ENCODE measurements at places on chromosomes 13 and 19.

GRCh38 chr13:27383104-27383921 is 41.1 kb upstream of the GTF3A start:
- no peak for DNase-seq

DNA sequence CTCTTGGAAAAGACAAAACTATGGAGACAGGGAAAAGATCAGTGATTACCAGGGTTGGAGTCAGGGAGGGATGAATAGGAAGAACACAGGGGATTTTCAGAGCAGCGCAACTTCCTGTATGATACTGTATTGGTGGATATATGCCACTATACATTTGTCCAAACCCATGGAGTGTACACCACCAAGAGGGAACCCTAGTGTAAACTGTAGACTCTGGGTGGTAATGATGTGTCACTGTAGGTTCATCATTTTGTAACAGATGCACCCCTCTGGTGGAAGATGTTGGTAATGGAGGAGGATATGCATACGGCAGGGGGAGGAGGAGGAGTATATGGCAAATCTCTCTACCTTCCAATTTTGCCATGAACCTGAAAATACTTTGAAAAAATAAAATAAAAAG is 68.1 kb downstream of the UFM1 start:
- DNase-seq: no peak

- DNase-seq: no peak
Measured at GRCh38 chr19:55400281-55401087, 7.1 kb downstream of the UBE2S start.

DNA sequence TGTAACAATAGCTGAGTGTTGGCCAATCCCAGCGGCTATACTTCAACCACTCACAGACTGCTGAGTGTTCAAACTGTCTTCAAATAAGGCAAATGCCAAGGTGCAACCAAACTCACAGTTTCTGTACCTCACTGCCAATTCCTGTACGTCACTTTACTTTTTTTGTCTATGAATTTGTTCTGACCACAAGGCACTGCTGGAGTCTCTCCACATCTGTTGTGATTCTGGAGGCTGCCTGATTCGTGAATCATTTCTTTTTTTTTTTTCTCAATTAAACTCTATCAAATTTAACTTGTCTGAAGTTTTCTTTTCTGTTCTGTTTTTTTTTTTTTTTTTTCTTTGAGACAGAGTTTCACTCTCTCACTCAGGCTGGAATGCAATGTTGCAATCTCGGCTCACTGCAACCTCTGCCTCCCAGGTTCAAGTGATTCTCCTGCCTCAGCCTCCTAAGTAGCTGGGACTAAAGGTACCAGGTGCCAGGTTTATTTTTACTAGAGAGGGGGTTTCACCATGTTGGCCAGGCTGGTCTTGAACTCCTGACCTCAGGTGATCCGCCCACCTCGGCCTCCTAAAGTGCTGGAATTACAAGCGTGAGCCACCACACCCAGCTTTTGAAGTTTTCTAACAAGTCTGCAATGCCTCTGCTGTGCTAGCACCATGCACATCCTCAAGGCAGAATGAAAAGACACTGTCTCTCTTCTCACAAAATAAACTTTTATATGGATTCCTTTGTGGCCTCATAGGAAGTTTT is 401.7 kb downstream of the IRS2 start:
- DNase-seq: peak; percentile 87

DNA sequence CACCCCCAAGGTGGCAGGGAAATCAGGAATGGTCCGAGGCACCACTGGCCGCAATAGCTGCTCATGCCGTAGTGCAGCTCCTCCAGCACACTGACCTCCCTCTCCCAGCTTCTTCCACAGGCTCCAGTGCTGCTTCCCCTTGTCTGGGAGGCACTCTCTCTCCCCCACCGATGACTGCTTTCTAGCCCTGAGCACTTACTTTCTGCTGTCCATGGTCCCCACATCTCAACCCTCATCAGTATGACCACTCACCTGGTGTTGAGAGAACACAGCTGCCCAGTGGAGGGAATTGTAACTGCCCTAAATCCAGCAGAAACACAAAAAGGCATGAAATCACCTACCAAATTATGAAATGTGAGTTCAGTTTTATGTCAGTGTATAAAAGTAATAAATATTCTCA is 28.9 kb upstream of the TPP2 start:
- no peak for DNase-seq

- no peak for DNase-seq
Measured at GRCh38 chr13:93726173-93726957, 499.8 kb downstream of the GPC6 start.

DNA sequence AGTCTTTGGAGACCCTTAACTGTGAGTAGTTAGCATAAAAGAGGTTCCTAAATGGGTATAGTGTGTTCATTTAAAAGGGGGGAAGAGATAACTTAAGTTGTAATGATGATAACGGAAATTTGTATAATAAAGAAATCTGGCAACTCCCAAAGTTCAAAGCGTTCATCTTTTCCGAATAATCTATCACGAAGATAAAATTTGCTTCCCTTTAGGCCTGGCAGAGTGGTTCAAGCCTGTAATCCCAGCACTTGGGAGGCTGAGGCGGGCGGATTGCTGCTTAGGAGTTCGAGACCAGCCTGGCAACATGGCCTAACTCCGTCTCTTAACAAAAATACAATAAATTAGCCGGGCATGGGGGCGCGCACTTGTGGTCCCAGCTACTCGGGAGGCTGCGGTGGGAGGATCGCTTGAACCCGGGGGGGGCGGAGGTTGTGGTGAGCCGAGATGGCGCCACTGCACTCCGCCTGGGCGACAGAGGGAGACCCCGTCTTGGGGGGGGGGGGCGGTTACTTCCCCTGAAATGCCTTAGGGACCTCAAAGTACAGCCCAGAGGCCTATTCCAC is 934 bp downstream of the N4BP2L2 start:
- DNase-seq: no peak

DNA sequence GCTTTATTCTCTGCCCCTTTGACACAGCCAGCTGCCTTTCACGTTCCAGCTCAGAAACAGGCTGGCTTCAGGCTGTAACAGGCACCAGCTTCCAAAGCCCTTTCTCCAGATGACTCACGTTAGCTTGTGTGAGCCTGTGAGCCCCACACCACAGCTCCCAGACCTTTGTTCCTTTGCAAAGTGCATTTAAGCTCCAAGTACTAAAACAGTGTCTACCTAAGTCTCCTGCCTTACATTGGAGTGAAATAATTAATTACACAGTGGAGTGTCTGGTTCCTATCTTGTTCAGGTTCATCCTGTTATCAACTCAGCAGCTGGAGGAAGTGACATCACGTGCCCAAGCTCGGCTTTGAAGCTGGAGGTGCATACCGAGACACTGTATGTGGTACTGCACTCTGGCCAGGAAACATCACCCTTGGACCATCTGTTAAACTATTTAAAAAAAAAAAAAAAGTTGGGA is 475.8 kb downstream of the FOXO1 start:
- DNase-seq: peak; percentile 1

DNA sequence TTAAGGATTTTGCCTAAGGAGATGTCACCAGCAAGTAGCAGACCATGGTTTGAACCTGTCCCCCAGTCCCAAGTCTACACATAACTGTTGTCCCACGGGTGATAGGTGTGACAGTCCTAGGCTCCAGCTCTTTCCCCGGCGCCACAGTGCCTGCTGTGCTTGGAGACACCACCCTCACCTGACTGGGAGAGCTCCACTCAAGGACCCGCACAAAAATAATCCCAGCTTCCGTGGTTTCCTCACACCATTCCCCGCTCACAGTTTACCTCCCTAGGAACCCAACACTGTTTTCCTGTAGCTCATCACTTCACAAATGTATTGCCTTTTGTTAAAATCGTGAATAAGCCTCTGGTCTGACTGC is 19.8 kb upstream of the RASA3 start:
- DNase-seq: no peak

Data from AG04449 (cell line).